Activated T-helper 1 cell treated with anti-CD3 and anti-CD28 coated beads, Interleukin-12 subunit alpha, Interleukin-12 subunit beta, Interleukin-2, Interleukin-4 antibody, amounts not matched to agents 30 ng/mL and 10 ng/mL and 1 ng/mL, durations not matched to agents 14 hours and 24 hours and 36 hours (primary cell): ENCODE measurements at places on chromosomes 4 and X. TPM values are rescaled to one million over a fixed set of nuclear protein-coding genes. Genes with fewer than 3 reads are reported as not detected.

- no peak for DNase-seq
Observed at GRCh38 chr4:15375667-15376066, 52.2 kb upstream of the C1QTNF7 start.

DNA sequence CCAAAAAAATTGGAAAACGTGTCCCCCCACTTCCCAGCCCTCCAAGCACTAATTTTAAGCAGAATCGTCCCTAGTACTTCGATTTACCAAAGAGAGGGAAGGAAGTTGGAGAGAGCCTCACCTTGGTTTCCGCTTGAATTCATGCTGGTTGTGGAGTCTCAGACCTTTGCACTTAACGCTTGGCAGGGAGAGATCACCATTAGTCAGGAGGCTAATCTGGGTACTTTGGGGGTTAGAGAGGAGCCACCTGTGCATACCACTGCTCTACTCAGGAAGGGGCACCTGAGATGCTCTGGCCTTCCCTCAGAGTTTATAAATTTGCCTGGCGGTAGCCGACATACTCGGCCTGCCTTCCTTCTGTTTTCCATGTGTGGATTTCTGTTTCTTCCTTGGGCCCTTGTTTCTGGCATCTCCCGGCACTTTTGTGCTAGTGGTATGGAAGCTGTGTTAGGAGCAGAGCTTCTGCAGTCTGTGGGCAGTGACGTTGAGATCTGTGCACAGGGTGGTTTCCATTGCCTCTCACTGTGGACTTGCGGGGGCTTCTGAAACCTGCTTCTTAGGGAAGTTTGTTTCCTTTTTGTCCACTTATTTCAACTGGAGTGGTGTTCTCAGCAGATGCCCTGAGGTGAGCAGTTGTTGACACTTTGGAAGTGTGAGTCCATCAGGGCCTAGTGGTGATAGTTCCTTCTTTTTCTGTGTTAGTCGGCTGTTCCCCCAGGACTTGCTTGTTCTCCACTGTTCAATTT is 104.2 kb downstream of the TMEM131L start:
- no peak for DNase-seq

GRCh38 chrX:149286940-149287349 is 218.2 kb downstream of the IDS start:
- peak; percentile 11 for DNase-seq

DNA sequence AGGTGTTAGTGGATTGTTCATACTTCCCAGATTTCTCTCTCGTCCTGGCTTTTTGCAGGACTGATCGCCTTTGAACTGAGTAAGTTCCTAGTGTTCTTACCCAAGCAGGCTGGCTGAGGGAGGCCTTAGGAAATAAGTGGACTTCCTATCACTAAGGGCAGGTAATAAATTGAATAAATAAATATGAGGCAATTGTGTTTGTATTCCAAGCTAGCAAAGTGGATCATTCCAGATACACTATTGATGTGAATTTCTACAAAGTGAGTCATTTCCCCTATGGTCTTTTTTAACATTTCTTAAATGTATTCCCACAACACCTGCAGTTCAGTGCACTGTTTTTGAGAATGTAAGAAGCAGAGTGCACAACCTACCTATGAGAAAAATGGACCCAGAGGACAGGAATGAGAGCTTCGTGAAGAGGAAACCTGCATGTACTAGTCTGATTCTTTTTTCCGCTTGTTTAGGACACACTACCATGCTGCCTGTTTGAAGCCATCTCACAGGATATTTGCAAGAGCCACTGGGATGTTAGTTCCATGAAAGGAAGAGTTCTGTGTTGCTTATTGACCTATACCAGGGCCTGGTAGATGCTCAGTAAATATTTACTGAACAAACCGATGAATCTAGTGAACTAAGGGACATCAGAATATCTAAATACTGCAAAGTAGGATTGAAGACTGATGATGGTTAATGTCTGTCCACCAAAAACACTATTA is 29.0 kb upstream of the SMAD1 start:
- DNase-seq = no peak

GRCh38 chrX:122188751-122189150 is 995.3 kb upstream of the GRIA3 start:
- no peak for DNase-seq

- DNase-seq = peak; percentile 54
Observed at GRCh38 chr4:110196871-110197528, 1.4 kb downstream of the ELOVL6 start.

DNA sequence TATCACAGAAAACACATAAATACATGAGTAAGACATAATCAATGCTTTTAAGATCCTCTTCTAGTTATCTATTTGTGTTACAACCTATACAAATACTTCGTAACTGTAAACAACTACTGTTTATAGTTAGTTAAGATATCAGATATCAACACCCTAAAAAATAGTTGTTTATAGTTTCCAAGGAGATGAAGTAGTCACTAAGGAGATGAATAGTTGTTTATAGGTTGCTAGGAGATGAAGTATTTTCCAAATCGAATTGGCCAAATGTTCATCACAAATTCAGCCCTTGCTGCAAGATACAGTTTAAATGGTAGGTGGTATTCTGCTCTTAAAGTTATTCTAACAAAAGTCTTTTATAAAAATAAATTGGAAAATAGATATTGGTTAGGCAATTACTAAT is 618.2 kb upstream of the PCDH10 start:
- no peak for DNase-seq

- no peak for DNase-seq
Observed at GRCh38 chr4:42676066-42676951, 19.4 kb upstream of the ATP8A1 start.

DNA sequence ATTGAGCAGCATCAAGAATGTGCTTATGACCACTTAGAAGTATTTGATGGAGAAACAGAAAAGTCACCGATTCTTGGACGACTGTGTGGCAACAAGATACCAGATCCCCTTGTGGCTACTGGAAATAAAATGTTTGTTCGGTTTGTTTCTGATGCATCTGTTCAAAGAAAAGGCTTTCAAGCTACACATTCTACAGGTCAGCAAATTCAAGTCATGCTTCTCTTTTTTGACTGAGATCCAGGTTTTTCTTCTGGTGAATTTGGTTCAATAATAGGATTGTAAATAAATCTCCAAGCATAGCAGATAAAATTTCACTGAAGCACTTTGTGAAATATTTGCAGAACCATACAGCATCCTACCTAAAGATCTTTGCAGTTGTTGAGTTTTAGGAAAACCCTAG is 218.1 kb downstream of the TLL1 start:
- DNase-seq = no peak

- DNase-seq = no peak
Observed at GRCh38 chrX:54007682-54008081, 36.6 kb downstream of the PHF8 start.

GRCh38 chr4:7761312-7761711 is 178.3 kb downstream of the AFAP1 start:
- no peak for DNase-seq

- no peak for DNase-seq
Observed at GRCh38 chr4:126058596-126058995, 743.8 kb downstream of the FAT4 start.

- DNase-seq = no peak
Observed at GRCh38 chr4:951594-952468, 19.6 kb downstream of the TMEM175 start.

GRCh38 chrX:53767544-53767943 is 81.0 kb upstream of the HUWE1 start:
- DNase-seq = no peak

- no peak for DNase-seq
Observed at GRCh38 chrX:54922547-54922946, 1.9 kb downstream of the TRO start.

- DNase-seq = no peak
Observed at GRCh38 chrX:122771933-122772332, 412.1 kb upstream of the GRIA3 start.

DNA sequence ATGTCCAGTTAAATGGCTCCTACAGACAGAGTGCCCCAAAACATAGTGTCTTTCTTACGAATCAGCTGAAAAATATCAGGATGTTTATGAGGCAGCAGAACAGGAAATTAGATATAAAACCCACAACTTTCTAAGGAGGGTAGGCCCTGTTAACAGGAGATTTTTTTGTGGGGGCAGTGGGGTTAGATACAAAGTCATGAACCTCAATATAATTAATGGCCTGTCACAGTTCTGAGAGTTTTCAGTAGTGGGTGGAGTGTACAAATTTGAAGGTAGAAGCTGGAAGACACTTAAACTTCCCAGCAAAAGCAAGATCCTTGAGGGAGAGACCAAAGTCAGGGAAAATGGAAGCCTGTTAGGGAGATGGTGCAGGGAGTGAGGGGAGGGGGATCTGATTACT is 17.4 kb downstream of the PAGE4 start:
- DNase-seq = no peak

DNA sequence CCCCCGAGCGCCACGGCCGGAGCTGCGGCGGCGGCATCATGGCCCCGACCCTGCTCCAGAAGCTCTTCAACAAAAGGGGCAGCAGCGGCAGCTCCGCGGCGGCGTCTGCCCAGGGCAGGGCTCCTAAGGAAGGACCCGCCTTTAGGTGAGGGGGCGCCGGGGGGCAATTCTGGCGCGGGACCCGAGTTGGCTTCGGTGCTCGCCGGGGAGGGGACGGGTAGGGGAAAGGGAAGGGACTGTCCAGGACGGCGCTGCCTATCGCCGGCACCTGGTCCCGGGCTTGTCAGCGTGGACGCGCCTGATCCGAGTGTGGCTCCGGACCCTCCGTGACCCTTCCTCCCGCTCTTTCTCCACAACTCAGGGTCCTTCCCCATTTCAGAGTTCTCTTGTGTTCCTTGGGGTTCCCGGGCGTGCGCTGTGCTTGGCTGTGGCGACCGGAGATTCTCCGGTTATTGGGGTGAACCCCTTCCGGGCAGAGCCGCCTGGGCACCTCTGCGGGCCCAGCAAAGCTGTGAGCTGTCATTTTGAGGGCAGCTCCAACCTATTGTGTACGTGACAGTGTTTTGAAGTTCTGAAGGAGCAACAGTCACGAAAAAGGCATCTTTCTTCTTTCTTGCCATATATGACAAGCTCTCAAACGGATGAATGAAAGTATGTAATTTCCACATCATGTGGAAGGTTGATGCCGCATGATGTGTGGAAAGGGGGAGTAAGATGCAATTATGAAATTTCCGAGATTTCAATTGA is 522 bp downstream of the FNIP2 start:
- DNase-seq = peak; percentile 41

DNA sequence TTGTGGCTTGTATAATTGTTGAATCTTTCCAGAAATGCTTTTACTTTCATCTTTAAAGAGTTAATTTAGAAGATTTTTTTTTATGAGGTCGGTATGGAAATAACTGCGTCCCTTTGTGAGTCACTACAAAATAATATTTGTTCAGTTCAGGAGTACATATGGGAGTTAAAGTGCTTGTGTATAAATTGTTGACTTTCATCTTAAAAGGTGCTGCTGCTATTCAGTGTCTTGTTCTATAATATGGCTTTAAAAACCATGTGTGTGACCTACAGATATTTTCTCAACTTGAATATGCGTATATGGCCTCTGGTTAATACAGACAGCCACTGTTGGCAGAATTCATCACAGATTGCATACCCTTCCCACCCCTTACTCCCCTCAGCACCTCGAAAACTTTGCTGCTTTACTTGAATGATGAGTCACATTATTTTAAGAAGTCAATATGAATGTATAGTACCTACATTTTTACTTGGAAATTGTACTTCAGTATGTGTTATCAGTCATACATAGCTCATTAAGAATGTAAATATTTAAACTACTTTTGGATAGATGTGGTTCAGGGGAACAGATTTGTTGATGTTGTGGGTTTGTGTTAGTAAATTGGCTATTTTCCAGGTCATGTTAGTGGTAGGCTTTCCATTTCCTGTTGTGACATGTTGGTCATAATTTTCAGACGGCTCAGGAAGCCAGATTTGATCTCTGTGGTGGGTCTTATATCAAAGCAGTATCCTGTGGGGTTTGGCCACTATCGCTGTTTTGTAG is 1.5 kb downstream of the CLCN3 start:
- no peak for DNase-seq

DNA sequence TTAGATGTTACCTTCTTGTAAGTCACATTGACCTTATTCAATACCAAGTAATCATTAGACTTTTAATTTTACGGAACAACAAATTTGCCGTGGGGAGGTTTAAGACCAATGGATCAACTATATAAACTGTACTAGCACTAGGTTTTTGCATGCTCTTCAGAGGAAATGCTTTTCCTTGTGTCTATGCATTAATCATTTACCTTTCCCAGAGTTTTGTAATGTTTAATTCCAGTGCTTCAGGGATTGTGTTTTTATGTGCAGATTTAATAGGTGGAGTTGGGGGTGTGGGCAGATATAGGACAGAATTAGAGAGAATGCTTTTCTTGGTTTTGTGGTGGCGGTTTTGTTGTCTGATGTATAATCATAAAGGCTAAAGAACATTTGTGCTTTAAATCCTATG is 76.0 kb upstream of the SMARCA5 start:
- no peak for DNase-seq

DNA sequence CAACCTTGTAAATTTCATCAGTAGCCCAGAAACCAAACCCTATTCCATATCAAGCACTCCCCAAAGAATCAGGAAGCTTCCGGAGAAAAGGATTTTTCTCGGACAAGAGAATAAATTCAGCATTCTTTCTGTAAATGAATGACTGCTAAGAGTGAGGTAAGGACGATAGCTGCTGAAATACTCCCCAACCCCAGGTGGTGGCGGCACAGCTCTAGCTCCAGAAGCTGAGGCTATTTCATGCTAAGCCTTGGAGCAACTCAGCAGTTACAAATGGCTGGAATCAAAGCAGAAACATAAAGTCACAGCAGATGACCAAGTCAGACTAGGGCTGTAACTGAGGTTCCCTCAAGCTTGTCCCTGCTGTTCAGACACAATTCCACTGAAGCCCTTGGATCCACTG is 13.9 kb upstream of the PCDH19 start:
- no peak for DNase-seq

DNA sequence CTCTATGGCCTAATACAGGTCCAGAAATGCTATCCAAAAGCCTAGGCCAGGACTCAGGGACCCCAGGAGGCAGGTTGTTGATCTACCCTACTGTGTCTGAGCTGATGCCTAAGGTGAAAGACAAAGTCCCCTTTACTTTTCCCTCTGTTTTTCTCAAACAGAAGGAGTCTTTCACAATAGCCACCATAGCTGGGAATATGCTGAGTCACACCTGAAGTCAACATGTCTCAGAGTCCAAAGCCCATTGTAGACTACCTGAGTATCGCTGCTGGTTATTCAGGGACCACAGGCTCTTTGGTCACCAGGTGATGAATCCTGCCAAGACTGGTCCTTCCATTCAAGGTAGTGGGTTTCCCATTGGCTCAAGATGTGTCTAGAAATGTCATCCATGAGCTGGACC is 562.2 kb downstream of the ACTRT1 start:
- DNase-seq = no peak

DNA sequence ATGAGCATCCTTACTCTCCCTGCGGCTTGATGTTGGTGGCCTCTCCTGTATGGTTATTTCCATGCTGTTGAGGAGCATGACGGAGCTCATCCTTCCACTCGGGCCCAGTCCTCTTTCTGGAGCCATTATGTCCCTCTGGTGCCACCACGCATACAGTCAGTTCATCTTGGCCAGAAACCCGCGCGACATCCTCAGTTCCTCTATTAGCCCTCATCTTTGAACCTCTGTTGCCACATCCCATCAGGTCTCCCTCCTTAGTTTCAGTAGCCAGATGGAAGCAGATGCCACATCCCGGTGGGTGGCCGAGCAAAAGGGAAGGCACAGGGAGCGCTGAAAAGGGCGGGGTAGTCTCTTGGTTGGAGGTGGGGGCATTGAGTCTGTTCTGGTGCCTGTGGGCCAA is 4.6 kb downstream of the LOC101059915 start:
- DNase-seq = no peak

The FGB gene
- not detected in 2 replicates for total RNA-seq

The CSAG1 gene
- not detected in 2 replicates for total RNA-seq

The TAPT1 gene
- total RNA-seq = 26.0 and 31.8 TPM in 2 replicates

The TDO2 gene
- total RNA-seq = not detected in 2 replicates

The RTL3 gene
- total RNA-seq = 0.07 TPM in 1 of 2 replicates, not detected in the other

The CT45A3 gene
- not detected in 2 replicates for total RNA-seq

The NMU gene
- total RNA-seq = 0.27 TPM in 1 of 2 replicates, not detected in the other

The CC2D2A gene
- not detected in 2 replicates for total RNA-seq

The EMCN gene
- total RNA-seq = not detected in 2 replicates
